Stimulated activated CD4-positive, alpha-beta T cell treated with anti-CD3 and anti-CD28 coated beads, Interleukin-12 subunit alpha, Interleukin-12 subunit beta, amount 100 ng/mL, for 4 hours (primary cell): ENCODE measurements at places on chromosomes 13 and 19.

DNA sequence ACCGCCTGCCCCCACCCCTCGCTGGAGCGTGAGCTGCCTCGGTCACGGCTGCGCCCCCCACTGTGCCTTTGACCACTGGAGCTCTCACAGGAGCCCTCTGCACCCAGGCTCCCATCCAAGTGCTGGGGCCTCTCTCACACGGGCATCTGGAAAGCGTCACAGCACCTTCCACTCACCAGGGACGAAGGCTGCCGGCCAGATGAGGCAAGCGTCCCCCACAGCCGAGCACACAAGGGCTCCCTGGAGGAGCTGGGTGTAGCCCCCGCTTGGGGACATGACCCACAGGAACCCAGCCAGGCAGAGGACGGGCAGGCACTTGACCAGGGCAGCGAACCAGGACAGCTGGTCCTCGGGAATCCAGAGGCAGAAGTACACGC, 560 bp downstream of the TMEM86B start:
- DNase-seq, result no peak

DNA sequence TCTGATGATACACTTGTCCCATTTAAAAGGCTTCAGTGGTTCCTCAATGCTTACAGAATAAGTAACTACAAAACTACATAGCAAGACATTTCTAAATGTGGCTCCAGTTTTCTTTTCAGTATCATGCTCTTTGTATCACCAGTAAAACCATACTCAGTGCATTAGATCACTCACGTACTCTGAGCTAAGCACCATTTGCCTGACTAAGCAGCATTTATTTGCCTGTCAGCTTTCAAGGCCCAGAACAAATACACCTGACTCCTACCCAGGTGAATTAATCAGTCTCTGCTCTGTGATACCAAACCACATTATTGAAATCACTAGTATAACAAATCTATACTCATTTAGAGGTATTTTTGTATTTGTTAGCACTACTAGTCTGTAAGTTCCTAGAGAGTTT, 47.4 kb upstream of the PCDH20 start:
- DNase-seq, result no peak

DNA sequence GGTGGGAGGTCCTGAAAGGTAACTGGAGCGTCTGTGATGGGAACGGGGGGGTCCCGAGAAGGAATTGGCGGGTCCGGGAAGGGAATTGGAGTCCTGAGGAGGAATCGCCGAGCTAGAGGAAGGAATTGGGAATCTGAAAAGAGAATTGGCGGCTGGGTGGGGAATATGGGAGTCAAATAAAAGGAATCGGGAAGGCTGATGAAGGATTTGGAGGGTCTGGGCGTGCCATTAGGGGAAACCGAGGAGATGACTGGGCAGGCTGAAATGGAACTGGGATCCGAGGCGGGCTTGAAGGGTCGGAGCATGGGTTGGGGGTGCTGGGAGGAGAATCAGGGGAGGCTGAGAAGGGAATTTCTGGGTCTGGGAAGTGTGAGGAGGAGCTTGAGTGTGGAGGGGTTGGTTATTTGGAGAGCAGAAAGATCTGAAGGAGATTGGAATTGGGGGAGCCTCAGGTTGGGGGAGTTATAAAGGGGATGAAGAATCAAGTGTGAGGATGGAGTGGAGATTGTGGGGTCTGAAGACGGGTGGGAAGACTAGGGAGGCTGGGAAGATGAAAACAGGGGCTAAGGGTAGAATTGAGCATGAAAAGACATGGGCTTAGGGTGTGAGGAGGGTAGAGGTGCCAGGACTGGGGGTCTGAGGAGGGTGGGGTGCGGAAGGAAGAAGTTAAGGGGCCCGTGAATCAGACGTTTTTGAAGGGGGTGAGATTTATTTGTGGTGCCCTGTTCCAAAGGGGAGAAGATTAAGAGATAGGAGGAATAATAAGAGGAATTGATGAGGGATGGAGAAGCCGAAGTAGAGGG, 718 bp downstream of the ACTN4 start:
- DNase-seq, result no peak

GRCh38 chr19:47778954-47779351, 450 bp downstream of the SELENOW start:
- DNase-seq, result peak; percentile 17

DNA sequence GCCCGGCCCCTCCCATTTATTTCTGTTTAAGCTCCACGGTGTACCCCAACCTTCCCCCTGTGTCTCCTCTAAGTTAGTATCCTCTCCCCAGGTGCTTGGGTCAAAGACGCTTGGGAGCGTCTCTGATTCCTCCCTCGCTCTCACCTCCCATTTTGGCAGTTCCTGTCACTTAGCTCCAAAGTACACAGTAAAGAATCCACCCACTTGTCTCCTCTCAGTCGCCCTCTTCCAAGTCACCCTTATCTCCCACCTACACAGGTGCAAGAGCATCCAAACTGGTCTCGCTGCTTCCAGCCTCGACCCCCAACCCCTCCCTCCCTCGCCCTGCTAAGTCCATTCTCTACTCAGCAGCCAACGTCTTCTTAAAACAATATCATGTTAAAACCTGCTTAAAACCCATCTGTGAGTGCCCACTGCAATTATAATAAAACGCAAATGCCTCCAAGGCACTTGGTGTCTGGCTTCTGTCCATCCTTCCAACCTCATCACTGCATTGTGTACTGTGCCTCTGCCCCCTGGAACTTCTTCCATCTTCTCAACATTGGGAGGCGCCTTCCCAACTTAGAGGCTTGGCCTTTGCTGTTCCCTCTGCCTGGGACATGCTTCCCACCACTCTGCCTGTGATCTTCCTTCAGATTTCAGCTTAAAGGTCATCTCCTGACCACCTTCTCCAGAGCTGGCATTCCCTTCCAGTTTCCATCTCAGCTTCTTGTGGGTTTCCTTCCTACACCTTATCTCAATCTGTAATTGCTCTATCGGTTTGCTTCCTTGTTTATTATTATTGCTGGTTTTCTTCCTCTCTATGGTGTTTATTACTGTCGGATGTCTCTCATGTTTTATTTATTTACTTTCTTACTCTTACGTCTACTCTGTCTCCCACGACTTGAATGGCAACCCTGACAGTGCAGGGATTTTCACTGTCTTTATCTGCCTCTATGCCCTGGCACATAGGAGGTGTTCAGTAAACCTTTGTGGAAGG, 9.5 kb upstream of the KLK14 start:
- DNase-seq, result no peak

- DNase-seq, result no peak
These were observed 170.5 kb downstream of the IRS2 start for GRCh38 chr13:109615721-109616420.

GRCh38 chr13:88590574-88590973, 919.4 kb downstream of the SLITRK5 start:
- no peak for DNase-seq

DNA sequence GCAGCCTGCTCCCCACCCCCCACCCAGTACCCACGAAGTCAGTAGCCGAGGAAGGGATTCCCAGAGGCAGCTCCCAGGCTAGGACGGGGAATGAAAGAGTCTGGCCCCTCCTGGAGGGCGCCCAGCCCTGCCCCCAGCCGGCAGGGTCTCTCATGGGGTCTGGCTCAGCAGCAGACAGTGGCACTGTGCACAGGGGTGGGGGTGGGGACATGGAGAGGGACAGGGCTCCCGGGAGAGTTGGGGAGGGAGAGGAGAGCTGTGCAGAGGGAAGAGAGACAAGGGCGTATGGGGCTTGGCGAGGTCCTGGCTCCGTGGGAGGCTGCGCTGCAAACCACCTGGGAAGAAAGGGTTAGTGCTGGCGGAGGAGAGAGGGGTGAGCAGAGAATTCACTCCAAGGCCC, 27.7 kb upstream of the ASF1B start:
- DNase-seq, result no peak

DNA sequence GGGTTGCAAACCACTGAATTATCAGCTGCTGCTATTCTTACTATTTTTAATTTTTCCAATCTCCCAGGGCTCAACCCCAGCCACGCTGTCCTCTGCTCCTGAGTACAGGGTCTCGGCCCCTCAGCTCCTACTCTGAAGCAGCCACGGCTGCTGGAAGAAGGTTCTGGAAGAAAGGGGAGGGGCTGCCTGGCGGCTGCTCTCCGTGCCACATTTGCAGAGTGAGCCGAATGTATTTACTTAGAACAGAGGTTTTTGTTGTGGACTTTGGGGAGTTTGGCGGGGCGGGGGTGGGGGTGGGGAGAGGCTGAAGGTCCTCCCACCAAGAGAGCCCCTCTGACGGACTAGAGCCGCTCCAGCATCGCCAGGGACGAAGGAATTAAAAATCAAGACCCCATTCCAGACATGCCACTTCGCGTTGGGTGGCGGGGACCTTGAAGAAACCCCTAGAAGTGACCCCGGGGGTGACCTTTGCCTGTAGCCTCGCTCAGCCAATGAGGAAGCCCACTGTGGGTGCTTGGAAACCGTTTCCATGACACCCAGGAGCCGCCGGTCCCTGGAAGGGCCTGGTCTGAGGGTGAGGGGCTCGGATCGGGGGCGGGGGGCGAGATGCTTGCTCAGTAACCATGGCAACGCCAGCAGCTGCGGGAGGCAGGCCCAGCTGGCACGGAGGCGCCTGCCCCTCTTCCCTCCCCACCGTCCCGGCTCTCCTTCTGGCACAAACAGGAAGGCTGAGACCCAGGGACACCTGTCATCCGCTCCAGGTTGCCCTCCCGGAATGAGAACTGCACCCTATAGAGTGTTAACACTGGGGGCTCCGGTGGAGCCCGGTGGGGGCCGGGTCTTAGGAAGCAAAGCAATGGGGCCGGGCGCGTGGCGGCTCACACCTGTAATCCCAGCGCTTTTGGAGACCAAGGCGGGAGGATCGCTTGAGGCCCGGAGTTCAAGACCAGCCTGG, 54.2 kb upstream of the PTPRS start:
- no peak for DNase-seq

GRCh38 chr19:51114087-51114729, 6.0 kb upstream of the CTU1 start:
- DNase-seq, result no peak

DNA sequence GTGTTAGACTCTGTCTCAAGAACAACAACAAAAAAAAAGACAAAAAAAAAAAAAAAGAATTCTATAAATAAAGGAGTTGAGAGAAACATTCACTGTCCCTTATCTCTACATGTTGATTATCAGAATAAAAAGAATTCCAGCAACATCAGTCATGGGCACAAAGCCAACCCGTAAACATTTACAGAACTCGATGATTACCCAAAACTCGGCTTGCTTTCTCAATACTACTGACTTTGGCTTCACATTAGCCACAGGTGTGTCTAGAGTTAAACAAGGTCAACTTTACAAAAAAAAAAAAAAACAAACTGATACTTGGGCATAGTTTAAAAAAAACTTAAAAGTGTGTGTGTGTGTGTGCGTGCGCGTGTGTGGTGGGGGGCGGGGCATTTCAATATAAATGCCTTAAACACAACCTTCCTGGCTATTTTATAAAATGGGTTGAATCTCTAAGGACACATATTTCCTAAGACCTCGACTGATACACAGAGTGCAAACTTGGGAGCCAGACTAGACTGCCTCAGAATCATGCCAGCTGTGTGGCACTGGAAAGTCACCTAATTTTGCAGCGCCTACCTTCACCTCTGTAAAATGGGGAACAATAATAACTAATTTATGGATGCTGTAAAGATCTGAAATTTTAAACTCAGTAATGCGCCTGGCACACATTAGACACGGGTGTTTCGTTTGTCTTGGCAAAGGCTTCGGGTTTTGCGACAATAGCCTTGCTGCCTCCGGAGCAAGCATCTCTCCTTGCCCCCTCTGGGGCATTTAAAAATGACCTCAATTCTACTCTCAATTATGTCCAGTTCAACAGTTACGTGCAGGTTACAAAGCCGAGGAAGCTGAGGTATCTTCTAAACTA, 922 bp downstream of the EBPL start:
- DNase-seq, result no peak

DNA sequence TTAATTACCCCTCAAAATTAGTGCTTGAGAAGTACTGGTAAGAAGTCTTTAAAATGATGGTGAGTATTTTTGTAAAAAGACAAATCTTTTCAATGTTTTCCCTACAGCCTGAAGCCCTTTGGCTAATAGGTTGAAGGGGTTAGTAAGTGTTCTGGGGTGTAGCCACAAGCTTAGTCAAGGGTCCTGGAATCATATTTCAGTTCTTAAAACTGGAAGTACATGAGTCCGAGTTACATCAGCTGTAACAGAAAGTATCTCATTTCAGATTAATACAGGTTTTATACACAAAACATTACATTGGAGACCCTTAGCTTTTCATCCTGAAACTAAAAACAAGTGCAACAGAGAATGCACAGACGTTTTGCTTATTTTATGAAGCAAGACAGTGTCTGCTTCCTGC, 52.7 kb upstream of the TEX29 start:
- DNase-seq, result no peak
